WTC11 (cell line): ENCODE measurements at places on chromosomes 13 and 19.

DNA sequence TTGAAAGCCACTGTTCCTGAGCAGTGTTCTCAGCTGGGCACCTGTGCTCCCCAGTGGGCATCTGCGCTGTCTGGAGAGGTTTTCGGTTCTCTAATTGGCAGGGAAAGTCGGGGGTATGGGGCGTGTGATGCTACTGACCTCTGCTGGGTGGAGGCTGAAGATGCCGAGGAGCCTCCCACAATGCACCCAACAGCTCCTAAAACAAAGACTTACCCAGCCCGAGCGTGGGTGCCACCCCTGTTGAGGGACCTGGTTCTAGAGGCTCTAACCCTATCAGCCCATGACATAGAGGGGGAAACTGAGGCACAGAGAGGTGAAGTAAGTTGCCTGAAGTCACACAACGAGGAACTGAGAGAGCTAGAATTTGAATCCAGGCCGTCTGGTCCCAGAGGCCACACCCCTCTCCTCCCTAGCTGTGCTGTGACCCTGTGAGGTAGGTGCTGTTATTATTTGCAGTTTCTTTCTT is 2.3 kb downstream of the SPACA4 start:
- peak; percentile 63 for DNase-seq

DNA sequence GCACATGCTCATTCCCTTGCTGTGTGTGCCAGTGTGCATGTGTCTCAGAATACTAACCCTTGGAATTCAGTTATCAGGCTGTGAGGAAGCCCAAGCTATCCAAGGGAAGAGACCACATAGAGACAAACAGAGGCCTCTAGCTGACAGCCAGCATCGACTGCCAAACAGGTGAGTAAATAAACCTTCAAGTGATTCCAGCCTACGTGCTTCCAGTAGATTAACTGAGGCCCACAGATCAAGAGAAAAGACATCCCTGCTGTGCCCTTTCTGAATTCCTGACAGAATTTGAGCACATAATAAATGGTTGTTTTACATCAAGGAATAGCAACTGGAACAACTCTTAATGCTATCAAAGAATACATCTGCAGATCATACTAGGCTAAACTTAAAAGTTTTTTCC is 17.5 kb downstream of the ZC3H13 start:
- no peak for DNase-seq

GRCh38 chr19:15449620-15450527 is at the start of gene WIZ:
Gene WIZ (minus strand): TSS chr19:15449956. CDS start chr19:15448307, 1,649 bp downstream.
- peak; percentile 80 for DNase-seq

DNA sequence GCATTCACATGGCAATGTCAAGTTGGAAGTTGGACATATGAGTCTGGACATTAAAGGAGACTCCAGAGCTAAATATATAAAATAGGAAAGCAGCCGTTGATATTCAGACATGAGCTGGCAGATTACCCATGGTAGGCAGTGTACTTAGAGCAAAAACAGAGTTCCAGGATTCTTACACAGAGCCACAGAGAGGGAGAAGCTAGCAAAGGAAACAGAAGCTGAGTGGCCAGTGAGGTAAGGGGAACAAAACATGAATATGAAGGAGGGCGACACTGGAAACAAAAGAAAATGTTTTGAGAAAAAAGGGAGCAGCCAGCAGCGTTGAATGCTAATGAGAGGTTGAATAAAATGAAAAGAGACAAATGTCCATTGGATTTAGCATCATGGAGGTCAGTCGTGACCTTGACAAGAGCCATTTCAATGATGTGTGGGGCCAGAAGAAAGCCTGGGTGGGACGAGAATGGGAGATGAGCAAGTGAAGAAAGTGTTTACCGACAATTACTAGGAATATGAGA is 198.4 kb downstream of the POU4F1 start:
- DNase-seq: no peak

DNA sequence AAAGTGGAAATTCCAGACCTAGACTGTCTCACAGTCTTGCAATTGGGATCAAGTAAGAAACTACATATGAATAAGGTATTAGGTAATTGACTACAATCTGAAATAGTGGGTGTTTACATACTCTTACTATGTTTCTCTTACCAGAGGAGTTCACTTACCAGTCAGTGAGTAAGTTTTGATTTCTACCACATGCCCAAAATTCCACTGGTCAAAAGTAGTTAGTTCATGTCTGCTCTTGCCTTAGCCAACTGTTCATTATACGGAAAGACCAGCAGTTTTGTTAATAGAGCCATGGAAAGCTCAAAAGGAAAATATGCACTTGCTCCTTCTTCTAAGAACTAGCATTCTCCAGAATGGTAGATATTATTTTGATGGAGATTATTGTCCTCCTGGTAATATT is 490.8 kb downstream of the RFC3 start:
- no peak for DNase-seq

DNA sequence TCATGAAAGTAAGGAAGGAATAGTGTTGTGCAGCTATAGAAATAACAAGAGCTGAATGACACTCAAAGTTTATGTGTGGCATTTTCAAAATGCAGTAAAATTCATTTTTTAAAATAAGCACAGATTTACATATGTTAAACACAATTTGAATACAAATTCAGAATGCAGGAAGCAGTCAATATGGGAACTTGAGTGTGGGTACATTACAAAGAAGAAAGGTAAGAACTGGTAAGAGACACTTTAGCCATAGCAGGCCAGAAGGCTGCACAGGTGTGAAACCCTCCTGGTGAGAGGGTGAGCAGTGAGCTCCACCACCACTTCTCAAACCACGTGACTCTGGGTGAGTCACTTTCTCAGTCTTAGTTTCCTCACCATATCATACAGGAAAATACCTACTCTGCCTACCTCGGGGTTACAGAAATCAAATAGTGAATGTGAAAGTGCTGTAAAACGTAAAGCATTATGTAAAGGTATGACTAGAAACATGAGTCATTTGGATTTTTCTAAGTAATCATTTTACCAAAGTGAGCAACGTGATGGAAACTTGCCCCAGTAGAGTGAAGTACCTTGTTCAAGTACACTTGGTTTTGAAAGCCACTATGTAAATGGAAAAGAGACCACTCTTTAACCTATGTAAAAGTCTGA is 40.5 kb downstream of the USP12 start:
- DNase-seq: no peak

DNA sequence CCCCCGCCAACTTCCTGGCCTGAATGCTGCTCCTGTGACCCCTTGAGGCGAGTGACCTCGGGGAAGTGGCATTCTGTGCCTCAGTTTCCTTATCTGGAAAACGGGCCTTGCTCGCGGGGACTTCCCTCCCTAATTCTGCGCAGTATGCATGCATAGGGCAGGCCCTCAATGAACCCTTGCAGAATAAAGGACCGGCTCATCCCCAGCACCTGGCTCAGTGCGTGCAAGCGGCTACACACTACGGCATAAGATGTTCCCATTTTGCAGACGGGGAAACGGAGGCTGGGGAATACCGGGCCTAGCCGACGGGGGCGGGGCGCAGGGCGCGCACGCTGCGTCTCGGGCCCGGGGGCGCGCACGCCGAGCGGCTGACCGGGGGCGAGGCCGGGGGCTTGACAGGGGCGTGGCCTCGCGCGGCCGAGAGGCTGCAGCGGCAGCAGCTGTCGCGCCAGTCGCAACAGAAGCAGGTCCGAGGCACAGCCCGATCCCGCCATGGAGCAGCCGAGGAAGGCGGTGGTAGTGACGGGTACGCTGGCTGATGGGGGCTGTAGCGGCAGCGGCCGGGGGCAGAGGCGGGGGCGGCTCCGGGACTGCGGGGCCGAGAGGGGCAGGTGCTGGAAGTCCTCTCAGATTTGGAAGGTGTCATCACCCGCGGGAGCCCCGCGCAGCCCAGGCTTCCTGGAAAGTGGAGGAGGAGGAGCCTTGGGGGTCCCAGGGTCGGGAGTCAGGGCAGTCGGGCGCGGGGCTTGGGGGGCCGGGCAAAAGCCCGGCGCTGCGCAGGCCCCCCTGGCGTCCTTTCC is at the start of gene PGPEP1:
Gene PGPEP1 (plus strand): TSS at position 409 of the 800 bp plus-strand sequence. CDS start 84 bp downstream, at position 493.
- DNase-seq: peak; percentile 81

DNA sequence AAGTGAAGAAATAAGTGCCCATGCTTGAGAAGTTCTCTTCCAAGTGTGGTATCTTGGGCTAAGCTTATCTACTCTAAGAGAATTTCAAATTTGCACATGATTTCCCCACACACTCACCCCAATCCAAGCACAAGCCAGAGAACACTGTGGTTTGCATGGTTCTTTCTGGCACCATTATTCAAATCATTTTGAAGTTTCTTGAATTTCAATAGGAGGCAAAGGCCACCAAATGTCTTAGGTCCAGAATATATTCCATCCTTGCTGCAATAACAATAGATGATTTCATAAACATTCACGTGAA is 359.7 kb downstream of the IRS2 start:
- no peak for DNase-seq
